ENCODE measurements at places on chromosomes 2 and 18. TPM values are rescaled to one million over a fixed set of nuclear protein-coding genes. Genes with fewer than 3 reads are reported as not detected.

- H3K36me3 ChIP-seq = peaks cover 16% of the 10 kb centered on the region
- DNase-seq = no peak
- H3K27me3 ChIP-seq = peaks cover 2% of the 10 kb centered on the region
- H3K27ac ChIP-seq = no peak overlapping the region
- H3K4me1 ChIP-seq = no peaks in the 10 kb centered on the region
Observed at GRCh38 chr2:158290225-158290624, 166.3 kb downstream of the CCDC148 start.

Gene EML6
- total RNA-seq = 0.91 TPM

GRCh38 chr18:28691496-28691840 is 514.5 kb upstream of the CDH2 start:
- H3K4me3 ChIP-seq = no peak overlapping the region
- no peak overlapping the region for H3K27ac ChIP-seq
- no peak for DNase-seq

DNA sequence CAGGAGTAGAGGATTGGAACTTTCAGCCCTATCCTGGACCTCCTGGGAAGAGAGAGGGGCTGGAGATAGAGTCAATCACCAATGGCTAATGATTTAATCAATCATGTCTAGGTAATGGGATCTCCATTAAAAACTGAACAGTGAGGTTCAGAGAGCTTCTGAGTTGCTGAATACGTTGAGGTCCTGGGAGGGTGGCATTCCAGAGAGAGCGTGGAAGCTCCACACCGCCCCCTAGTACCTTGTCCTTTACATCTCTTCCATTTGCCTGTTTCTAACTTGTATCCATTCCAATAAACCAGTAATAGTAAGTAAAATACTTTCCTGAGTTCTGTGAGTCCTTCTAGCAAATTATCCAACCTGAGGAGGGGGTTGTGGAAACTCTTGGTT is 101.7 kb downstream of the B3GNT2 start:
- no peak for DNase-seq
- no peaks in the 10 kb centered on the region for H3K36me3 ChIP-seq
- H3K4me3 ChIP-seq = no peak overlapping the region
- no peak overlapping the region for H3K27ac ChIP-seq
- peaks cover 4% of the 10 kb centered on the region for H3K27me3 ChIP-seq

Gene CRYGC
- total RNA-seq = not detected
